ENCODE measurements at places on chromosomes 11 and 22.

GRCh38 chr11:120658071-120658423, 146.5 kb downstream of the GRIK4 start:
- DNase-seq: no peak

DNA sequence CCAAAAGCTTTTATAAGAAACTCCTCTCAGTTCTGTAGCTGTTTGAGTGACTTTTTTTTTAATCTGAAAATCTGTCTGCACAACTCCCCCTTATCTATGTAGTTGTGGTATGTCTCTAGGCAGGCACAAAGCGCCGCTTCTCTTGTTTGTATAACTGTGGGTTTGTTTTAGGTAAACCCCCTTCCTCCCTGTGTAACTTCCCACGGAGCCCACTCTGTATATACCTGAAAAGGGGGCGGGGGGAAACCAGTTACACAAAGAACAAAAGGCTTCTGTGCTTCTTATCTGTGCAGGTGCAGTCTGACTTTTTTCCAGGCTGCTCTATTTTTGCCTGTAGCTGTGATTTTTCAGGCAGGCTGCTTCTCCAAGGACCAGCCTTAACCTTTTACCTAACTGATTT, 13.2 kb downstream of the OR10AG1 start:
- DNase-seq: no peak

GRCh38 chr11:67418476-67419281, 3.2 kb downstream of the CARNS1 start:
- DNase-seq: no peak

- no peak for DNase-seq
These were observed 3.6 kb downstream of the MAP3K11 start for GRCh38 chr11:65610404-65610803.

- DNase-seq: no peak
These were observed 66.2 kb downstream of the ALX4 start for GRCh38 chr11:44243595-44244343.

DNA sequence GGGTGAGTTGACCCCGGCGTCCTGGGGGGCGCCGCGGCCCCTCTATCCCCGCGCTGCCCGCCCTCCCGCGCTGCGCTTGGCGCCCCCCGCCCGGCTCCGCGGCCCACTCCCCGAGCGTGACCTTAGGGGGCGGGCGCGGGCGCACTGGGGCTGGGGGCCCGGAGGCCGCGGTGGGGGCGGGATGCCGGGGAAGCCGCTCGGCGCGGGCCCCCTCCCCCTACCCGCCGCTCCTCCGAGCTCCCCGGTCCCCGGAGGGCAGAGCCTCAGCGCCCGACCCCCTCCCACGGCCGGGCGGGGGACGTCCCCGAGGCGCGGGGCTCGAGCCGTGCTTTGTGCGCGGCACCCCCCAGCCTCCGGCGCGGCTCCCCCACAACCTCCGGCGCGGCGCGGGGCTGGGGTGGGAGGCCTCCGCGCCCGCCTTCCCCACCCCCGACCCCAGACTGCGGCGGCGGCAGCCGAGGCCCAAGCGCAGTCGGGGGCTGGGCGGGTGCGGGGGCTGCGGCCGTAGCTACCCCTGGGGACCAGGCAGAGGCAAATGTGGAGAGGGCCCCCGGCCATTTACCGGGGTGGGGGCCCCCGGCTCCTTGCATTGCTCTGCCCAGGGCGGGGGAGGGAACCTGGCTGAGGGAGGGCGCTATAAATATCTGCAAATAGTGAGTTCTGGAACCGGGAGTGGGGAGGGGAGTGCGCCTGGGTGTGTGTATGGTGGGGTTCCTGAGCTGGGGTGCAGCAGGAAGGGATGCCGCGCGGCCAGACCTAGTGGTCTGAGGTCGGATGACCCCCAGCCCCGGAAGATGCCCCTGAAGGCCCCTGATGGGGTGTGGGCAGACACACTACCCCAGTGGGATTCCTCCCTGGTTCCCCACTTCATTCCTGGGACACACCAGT, 988 bp downstream of the MGAT3 start:
- DNase-seq: no peak

DNA sequence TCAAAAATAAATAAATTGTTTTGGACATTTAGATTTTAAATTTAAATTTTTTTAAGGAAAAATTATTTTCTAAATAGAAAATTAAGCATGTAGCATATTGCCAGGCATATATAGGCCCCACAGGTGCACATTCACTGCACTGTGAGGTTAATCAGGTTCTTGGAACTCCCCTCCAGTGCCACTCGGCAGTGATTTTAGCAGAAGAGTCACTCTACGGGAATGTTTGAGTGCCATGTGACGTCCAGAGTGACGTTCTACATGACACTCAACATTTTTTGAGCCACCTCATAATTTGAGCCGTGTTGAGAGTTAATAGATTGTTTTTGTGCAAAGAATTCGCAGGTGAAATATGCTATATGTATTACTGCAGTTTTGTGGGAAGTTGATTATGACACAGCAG, 77.4 kb downstream of the SWAP70 start:
- DNase-seq: no peak

- no peak for DNase-seq
These were observed 34.6 kb downstream of the CECR2 start for GRCh38 chr22:17403906-17404305.

GRCh38 chr11:56848141-56848809, 99.8 kb upstream of the OR9G4 start:
- DNase-seq: no peak

GRCh38 chr22:47787501-47788227, 1025.2 kb downstream of the TBC1D22A start:
- no peak for DNase-seq

- DNase-seq: no peak
These were observed 353.1 kb downstream of the METTL15 start for GRCh38 chr11:28461338-28461737.

DNA sequence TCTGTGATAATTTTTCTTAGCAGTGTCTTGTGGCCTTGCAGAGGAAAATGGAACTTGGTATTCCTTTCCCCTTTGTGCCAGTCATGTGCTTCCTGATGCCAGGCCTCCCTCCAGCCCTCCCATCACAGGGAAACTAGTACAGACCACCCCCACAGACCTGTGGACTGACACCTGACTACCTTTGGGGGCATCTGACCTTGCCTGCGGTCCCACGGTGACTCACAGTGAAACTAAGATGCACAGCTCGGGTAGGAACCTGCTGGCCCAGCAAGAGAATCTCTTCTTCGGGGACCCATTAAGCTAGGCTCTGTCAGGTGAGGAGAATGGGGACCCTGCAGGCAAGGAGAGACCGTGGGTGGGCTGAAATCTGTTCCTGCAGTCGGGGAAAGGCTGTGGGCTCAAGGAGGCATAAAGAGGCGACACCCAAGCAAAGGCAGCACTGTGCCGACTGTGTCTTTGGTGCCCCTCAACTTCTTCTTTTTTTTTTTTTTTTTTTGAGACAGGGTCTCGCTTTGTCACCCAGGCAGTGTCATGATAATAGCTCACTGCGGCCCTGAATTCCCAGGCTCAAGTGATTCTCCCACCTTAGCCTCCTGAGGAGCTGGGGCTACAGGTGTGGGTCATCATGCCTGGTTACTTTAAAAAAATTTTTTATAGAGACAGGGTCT, 20.8 kb upstream of the PEX26 start:
- no peak for DNase-seq

- peak; percentile 38 for DNase-seq
These were observed 138.9 kb downstream of the MN1 start for GRCh38 chr22:27662359-27663301.

GRCh38 chr11:44165432-44165831, 70.0 kb downstream of the EXT2 start:
- no peak for DNase-seq

DNA sequence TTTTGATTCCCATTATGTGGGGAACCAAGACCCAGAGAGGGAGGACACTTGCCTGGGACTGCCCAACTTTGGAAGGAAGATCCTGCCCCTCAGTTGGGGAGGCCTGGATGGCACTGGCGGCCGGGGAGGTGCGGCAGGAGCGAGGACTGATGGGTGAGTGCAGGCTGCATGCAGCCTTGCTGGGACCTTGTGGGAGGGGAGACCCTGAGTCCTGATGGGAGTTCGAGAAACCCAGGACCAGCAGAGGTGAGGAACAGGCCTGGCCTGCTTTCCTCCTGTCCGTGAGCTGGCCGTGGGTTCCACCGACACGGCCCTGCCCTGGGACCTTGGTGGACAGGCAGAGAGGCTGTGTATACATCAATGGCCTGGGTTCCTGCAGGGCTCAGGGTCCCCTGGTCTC, 19.3 kb upstream of the SMIM38 start:
- DNase-seq: no peak

GRCh38 chr11:92626624-92627023, 342.8 kb upstream of the MTNR1B start:
- no peak for DNase-seq

- no peak for DNase-seq
These were observed 111.4 kb downstream of the COMMD9 start for GRCh38 chr11:36177836-36178235.

GRCh38 chr11:83543706-83544439, 257.7 kb upstream of the CCDC90B start:
- no peak for DNase-seq

DNA sequence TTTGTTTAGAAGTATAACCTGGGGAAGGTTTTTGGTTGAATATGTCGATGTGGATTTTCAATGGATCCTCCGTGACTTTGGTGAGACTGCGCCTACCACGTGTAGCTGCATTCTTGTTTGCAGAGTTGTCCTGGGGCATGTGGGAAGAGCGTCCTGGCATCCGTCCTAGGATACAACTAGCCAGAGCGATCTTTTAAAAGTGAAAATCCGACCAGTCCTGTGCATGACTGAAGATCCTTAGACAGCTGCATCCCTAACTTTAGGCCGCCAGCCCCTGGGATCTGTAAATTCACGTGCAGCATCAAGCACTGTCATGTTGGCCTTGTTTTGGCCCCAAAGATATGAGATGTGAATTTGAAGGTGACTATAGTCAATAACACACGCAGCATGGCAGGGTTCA, 22.4 kb upstream of the THY1 start:
- DNase-seq: no peak

DNA sequence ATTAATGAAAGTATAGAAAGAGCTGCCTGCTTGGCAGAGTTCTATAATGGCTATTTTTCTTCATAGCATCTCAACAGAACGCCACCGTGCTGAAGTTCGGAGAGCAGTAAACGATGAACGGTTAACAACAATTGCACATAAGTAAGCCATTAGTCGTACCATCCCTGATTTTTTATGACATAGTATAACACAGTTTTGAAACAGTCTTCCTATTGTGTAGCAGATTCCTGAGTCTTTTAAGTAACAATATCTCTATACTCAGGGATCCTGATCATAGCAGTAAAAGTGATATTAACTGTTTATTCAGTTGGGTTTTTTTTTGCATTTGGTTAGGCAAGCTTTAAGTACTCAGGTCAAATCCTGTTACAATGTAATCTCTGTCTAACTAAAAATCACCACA, 8.4 kb downstream of the EMSY start:
- no peak for DNase-seq

GRCh38 chr22:28252539-28252938, 333.5 kb upstream of the PITPNB start:
- no peak for DNase-seq

DNA sequence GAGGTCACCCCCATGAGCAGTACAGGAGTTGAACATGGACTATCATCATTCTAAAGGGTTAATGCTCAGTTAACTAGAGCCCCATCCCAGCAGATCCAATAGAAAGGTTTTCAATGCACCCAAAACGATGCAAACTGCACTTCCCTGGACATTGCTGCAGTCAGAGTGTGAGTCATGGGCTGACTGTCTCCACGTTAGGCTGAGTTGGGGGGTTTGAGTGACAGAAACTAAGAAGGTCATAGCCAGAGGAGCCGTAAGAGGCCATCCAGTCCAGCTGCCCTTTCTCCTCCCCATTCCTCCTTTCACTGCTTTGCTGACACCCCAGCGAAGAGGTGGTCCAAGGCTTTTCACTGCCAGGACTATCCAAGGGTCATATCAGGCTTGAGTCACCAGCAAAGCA, 10.5 kb upstream of the OR2AT4 start:
- no peak for DNase-seq

DNA sequence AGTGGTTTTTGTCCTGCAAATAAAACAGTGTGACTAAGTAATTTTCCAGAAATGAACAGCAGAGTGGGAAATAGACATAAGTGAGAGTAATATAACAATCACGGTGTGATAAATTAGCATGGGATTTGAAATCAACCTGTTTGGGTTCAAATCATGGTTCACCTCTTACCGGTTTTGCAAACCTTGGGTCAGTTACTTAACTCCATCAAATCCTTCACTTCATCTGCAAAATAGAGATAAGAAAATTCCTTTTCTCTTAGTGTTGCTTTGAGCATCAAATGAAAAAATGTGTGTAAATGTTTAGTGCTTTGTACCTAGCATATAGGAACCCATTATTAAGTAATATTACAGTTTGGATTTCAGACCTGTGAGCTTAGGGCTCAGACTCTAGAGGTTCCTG, 152.2 kb downstream of the TEAD1 start:
- DNase-seq: no peak

GRCh38 chr22:47813661-47814060, 1051.2 kb downstream of the TBC1D22A start:
- no peak for DNase-seq

DNA sequence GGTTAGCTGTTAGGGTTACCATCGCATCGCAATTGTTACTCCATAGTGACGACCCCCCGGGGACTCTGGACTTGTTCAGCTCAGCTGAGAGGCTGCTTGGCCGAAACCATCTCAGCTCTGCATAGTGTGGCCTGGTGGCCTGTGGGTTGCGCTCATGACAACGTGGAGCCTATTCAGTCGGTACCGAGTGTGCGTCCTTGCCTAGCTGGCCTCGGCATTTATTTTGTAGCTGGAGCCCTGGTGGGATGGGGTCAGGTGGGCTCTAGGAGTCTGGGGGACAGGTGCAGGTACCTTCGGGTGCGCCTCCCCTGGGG, 13.5 kb downstream of the LRP5 start:
- DNase-seq: no peak

GRCh38 chr11:1653541-1654387, 24.2 kb downstream of the KRTAP5-5 start:
- no peak for DNase-seq

DNA sequence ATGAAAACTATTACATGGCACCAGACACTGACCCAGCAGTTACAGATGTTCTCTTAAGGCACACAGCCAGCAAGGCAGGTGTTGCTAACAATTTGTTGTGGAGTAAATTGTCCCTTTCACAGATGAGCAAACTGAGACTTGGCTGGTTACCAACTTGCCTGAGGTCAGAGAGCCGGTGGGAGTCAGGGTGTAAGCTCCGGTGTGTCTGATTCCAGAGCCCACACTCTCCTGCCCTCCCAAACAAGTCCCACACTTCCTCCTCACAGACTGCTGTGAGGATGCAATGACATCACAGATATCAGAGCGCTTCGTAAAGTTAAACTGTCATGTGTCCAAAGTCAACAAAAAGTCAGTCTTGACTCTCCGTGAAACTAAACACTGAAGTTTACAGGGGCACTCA, 12.5 kb downstream of the GDPD5 start:
- no peak for DNase-seq

DNA sequence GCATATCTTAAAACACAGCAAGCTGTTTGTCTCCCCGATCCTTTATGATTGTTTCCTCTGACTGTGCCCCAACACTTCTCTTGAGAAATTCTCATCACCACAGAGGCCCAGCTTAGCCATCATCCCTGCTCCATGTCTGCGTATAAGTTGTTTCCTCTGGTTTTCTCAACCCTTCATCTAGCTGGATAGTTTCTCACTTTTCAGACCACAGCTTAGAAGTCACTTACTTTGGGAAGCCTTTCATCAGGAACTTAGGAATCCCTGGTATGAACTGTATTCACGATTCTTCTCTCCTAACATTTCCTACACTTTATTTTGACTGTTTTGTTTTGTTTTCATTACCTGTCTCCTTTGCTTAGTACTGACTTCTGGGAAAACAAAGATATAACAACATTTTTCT, 295.2 kb downstream of the GUCY1A2 start:
- no peak for DNase-seq
